CD4-positive, alpha-beta T cell treated with Interleukin-15 for 4 hours (primary cell): ENCODE measurements at places on chromosomes 4 and X.

DNA sequence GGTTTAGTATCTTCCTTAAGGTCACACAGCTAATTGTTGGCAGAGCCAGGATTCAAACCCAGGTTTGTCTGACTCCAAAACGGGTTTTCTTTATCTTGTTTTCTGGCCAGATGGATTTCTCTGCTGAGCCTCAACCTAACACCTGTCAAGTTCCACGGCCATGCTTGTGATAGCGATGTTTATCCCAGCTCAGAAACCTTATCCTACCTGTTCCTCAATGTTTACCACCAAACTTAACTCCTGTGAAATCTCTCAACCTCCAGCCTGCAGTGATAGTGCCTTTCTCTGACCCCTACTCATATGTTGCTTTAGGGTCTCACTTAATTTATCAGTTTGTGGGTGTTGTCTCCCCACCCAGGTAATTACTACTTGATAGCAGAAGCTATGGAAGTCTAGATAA is 246.0 kb downstream of the DCTD start:
- no peak for DNase-seq

DNA sequence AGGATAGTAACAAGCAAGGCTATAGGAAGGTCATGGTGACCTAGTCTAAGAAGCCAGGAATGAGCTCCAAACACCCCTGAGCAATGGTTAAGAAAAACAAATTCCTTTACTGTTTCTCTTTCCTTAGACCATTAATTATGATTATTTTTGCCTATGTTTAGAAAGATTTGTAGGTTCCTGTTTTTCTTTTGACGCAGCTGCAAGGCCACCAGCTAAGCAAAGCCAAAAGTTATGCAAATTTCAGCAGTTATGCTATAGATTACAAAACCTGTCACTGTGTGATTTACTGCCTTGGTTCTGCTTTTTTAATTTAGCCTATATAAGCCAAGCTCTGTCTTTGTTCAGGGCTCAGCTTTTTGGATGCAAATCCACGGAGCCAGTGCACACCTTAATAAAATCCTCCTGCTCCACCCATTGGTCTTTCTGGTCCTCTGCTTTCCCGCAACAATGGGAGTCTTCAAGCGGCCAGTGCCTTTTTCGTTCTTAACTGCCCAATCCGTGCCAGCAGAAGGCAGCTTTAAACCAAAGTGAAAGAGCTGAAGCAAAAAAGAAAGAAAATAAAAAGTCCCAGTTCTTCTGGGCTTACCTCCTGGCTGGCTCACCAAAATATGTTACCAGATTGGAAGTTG is 1.4 kb upstream of the CEP135 start:
- DNase-seq, result no peak

- DNase-seq, result no peak
These were observed 517 bp downstream of the LEF1 start for GRCh38 chr4:108168160-108168670.

DNA sequence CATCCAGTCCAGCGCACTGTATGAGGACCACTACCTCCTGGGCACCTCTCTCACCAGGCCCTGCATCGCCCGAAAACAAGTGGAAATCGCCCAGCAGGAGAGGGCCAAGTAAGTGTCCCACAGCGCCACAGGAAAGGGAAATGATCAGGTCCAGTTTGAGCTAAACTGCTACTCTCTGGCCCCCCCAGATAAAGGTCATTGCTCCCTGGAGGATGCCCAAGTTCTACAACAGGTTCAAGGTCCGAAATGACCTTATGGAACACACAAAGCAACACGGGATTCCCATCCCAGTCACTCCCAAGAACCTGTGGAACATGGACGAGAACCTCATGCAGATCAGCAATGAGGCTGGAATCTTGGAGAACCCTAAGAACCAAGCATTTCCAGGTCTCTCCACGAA is 104.1 kb downstream of the PLS3 start:
- no peak for DNase-seq

DNA sequence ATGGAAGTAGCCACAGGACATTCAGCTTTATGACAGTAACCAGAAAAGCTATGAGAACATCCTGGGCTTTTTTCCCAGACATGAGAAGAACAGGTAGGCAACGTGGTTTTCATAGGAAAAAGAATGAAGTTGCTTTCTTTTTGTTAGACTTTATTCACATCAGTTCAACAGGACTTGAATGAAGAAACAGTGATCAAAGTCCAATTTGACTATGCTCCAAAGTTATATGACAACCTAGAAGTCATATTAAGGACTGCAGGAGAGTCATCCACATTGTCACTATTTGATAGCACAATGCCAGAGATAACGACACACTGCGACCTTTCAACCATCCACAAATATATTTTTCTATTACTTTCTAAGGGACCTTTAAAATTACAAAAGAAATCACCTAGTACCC is 39.2 kb upstream of the PRDX4 start:
- DNase-seq, result no peak

DNA sequence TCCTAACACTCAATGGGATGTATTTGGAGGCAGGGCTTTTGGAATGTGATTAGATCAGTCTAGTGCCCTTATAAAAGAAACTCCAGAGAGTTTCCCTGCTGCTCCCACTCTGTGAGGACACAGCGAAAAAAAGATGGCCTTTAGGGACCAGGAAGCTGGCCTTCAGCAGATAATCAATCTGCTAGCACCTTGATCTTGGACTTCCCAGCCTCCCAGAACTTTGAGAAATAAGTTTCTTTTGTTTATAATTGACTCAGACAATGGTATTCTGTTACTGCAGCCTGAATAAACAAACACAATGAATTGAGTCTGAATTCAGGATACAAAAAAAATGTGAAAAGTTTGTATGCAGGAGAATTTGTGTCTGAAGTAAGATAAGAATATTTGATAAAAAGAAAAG is 842.1 kb downstream of the FSTL5 start:
- DNase-seq, result no peak

DNA sequence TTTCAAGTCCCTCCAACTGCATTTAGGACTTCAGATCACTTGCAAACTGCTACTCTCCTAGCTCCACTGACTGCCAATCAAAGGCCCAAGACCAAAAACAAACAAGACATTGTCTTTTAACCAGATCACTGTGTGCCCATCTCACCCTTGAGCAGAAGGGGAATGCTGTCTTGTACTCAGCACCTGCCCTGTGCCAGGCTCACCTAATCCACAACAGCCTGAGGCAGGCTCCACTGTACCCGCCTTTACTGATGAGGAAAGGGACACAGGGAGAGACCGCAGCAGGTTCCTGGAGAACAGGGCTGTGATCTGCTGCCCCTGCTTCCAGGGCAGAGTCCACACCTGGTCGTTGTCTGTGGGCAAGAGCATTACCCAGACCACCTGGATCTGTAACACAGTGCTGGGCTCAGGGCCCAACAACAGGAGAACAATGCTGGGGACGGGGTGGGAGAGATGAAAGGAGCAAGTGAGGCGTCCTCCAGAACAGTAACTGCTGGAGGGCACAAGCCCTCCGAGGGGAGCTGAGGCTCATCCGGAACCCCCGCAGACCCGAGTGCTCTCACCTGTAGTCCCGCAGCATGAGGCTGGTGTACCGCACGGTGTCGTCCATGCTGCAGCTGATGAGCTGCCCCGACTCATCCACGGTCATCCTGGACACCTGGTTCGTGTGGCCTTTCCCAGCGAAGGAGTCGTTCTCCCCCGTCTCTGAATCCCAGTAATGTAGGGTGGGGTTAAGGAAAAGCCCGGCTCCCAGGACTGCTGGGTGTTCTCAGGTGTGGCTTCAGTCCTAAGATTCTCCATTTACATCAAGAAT is 33.9 kb downstream of the WDR1 start:
- DNase-seq, result no peak

GRCh38 chr4:150305995-150306394 is 227.8 kb downstream of the DCLK2 start:
- DNase-seq, result no peak

GRCh38 chrX:9088896-9089295 is 55.0 kb upstream of the FAM9B start:
- DNase-seq, result no peak

DNA sequence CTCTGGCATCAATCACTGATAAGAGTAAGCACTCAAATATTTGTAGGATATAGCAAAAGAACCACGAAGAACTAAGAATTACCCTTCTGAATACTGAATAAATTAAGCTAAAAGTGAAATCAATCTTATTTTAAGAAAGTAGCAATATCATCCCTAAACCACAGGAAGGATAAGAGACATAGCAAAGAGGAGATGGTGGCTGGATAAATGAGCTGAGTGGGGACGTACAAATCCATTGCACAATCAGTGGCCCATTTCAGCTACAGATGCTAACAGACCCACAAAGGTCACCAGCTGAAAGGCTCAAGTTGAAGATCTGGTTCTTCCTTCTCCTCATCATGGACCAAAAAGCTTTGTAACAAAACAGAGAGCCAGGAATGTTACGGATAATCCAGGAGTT is 77.1 kb downstream of the SLC9A7 start:
- no peak for DNase-seq

DNA sequence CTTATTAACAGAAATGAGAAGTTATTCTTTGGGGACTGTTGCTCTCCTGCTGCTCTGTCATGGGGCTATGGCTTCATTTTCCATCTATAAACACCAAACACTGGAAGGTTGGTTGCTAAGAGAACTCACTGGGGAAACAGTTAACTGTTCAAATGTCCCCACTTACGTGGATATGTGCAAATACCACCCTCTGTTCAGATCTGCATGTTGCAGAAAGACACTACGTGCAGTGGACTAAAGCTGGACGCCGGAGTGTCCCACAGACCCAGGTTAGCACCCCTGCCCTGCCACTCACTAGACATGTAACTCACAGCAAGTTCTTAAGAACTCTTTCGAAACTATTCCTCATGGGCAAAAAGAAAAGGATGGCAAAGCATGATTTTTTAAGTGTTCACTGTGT is 62.1 kb downstream of the SORBS2 start:
- DNase-seq, result no peak

GRCh38 chr4:7584606-7585159 is 150.0 kb upstream of the PSAPL1 start:
- no peak for DNase-seq

DNA sequence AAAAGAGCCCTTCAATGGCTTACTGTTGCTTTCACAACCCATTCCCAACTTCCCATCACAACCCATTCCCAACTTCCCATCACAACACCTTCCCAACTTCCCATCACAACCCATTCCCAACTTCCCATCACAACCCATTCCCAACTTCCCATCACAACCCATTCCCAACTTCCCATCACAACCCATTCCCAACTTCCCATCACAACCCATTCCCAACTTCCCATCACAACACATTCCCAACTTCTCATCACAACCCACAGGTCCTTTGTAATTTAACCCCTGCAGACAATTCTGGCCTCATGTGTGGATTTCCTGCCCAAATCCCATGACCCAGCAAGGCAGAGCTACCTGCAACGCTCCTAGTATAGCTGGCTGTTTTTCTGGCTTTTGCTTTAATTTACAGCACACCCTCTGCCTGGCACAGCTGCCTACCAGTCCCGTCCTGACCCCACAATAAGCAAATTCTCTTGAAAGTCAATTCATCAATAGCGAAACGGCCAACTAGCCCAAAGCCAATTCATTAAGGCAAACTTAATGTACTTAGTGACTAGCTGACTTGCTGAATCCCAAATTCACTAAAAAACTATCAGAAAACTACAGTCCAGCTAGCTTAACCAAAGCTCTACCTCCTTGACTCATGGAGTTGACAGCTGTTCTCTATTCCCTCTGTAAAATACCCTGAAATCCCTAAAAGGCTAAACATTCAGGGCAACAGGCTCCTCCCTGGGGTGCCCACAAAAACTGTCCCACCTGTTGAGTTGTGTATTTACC is 75.6 kb downstream of the AFAP1 start:
- peak; percentile 28 for DNase-seq

- DNase-seq, result no peak
These were observed 113.9 kb downstream of the CEP135 start for GRCh38 chr4:56062526-56063145.

GRCh38 chr4:16092682-16093319 is 9.0 kb upstream of the PROM1 start:
- DNase-seq, result no peak

- no peak for DNase-seq
These were observed 2.2 kb downstream of the SRP72 start for GRCh38 chr4:56469489-56470210.

DNA sequence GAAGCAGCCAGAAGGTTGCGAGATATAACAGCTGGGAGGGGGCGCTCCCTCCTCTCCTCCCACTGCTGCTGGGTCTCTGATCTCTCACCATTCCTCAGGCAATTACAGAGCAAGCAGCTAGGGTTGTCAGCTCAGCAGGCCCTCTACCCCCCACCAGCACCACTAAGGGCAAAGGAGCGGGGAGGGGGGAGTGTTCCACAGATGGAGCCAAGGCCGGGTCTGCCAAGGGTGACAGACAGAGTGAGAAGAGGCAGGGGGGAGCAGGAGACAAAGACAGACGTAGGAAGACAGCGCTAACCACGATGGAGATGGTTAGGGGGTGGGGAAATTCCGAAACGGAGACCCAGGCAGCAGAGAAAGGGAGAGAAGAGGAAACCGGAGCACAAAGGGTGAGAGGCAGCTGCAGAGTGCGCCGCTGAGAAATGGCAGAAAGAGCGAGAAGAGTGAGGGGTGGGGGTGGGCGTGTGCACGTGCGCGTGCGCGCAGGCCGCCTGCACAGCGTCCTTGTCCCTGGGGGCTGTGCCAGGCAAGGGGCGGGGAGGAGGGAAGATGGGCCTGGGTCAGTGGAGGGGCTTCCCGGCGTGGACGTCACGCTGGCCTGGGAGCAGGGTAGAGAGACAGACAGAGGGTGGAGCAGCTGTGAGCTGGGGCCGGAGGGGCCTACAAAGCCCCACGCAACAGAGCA is 6.9 kb downstream of the L1CAM start:
- no peak for DNase-seq

DNA sequence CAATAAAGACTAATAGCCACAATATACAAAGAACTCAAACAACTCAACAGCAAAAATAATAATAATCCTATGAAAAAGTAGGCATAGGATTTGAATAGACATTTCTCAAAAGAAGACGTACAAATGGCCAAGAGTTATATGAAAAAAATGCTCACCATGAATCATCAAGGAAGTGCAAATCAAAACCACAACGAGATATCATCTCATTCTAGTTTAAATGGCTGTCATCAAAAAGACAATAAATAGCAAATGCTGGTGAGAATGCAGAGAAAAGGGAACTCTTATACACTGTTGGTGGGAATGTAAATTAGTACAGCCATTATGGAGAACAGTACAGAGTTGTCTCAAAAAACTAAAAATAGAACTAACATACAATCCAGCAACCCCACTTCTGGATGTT is 18.8 kb downstream of the TLR6 start:
- DNase-seq, result peak; percentile 45

- no peak for DNase-seq
These were observed 195.7 kb upstream of the CASK start for GRCh38 chrX:42119076-42119475.

- DNase-seq, result no peak
These were observed 902.1 kb upstream of the NDST4 start for GRCh38 chr4:116015549-116015948.
